ENCODE measurements at places on chromosomes 4 and X. TPM values are rescaled to one million over a fixed set of nuclear protein-coding genes. Genes with fewer than 3 reads are reported as not detected.

PITX2 gene
- 0.33 TPM for total RNA-seq

VCX gene
- total RNA-seq = not detected

MAGEA11 gene
- total RNA-seq = not detected

LRIT3 gene
- under 0.01 TPM for total RNA-seq

KDR gene
- total RNA-seq = 524 TPM

FGB gene
- not detected for total RNA-seq

NXF2B gene
- total RNA-seq = not detected

RS1 gene
- not detected for total RNA-seq

TASL gene
- not detected for total RNA-seq

TMEM154 gene
- total RNA-seq = 5.6 TPM

IQSEC2 gene
- total RNA-seq = 4.2 TPM

TAF7L gene
- total RNA-seq = 0.38 TPM

SMR3B gene
- total RNA-seq = not detected

MAGEC3 gene
- total RNA-seq = not detected

SCML2 gene
- total RNA-seq = 1.4 TPM

MTNR1A gene
- not detected for total RNA-seq

ETDB gene
- total RNA-seq = not detected

DGAT2L6 gene
- total RNA-seq = not detected

TBC1D19 gene
- total RNA-seq = 10.5 TPM

SHROOM4 gene
- 63.4 TPM for total RNA-seq

FAM156A gene
- 4.9 TPM for total RNA-seq

PAGE1 gene
- total RNA-seq = not detected

MAGEA6 gene
- total RNA-seq = not detected

NUP62CL gene
- total RNA-seq = not detected

ADH6 gene
- total RNA-seq = not detected

APOOL gene
- total RNA-seq = 7.8 TPM

RTL5 gene
- 0.33 TPM for total RNA-seq

SAGE1 gene
- total RNA-seq = not detected

PRDX4 gene
- 209 TPM for total RNA-seq

FGF13 gene
- 43.1 TPM for total RNA-seq

SOWAHD gene
- total RNA-seq = not detected

EDA gene
- total RNA-seq = 2.3 TPM

TCEAL5 gene
- total RNA-seq = not detected

GYG2 gene
- total RNA-seq = under 0.01 TPM

CNGA1 gene
- total RNA-seq = not detected

S100P gene
- total RNA-seq = not detected

MYOZ2 gene
- not detected for total RNA-seq

Data from vein endothelial cell (primary cell).